Stimulated activated CD8-positive, alpha-beta memory T cell treated with anti-CD3 and anti-CD28 coated beads, Interleukin-4, amount 100 ng/mL, for 4 hours (primary cell): ENCODE measurements at places on chromosomes 7 and 10.

GRCh38 chr7:22896917-22897316 lies 74.3 kb upstream of the TOMM7 start:
- no peak for DNase-seq

DNA sequence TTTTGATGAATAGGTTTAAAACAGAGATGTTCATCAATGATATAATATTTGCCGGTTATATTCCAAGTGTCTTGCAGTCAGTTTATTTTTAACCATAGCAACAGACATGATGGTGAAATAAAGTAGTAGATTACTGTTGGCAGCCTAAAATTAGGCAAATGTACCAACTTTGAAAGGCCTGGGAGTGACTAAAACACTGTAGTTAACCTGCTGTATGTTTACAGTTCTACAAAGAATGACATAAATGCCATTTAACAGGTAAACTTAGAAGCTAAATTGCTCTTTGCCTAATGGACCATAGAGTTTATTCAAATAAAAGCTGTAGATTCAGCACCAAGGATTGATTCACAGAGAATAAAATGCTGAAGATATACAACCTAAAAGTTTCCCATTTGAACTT lies 64.1 kb downstream of the PHTF2 start:
- no peak for DNase-seq

DNA sequence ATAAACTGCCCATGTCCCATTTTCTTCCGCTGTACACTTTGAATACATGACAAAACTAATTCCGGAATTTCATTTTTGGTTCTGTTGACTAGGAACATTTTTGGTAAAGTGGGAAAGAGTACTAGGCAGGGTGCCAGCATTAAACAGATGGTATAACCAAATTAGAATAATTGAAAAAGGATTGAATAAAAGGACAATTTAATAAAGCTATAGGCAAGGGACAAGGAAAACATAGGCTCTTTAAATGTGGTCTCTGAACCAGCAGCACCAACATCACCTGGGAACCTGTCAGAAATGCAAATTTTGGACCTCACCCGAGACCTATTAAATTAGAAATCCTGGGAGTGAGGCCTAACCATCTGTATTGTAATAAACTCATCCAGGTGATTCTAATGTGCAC lies 376.9 kb downstream of the LRRTM3 start:
- DNase-seq: no peak

DNA sequence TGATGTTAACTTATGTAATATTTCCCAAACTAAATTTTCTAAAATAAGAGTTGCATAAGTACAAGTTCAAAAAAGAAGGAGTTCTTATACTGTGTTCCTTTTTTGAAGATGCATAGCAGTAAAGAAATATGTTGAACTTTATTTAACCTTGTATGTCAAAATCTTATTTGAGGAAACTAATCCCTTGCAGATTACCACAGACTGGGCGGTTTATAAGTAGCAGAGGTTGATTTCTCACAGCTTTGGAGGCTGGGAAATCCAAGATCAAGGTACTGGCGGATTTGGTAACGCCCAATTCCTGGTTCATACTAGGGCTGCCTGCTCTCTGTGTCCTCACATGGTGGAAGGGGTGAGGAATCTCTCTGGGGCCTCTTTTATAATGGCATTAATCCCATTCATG lies 68.5 kb downstream of the GNAT3 start:
- no peak for DNase-seq

GRCh38 chr7:112869111-112869774 lies 79.0 kb upstream of the TMEM168 start:
- no peak for DNase-seq

GRCh38 chr7:621572-622285 lies 102.1 kb upstream of the PDGFA start:
- DNase-seq: no peak

- no peak for DNase-seq
These were observed 534.6 kb upstream of the NRP1 start for GRCh38 chr10:33869028-33869427.

- no peak for DNase-seq
These were observed 10.3 kb downstream of the PNPLA8 start for GRCh38 chr7:108515630-108516029.

- no peak for DNase-seq
These were observed 52.6 kb downstream of the HTR7 start for GRCh38 chr10:90805206-90805605.

- no peak for DNase-seq
These were observed 125.7 kb upstream of the TNS3 start for GRCh38 chr7:47707583-47707982.

- no peak for DNase-seq
These were observed 106.9 kb upstream of the BET1 start for GRCh38 chr7:94111009-94111408.

DNA sequence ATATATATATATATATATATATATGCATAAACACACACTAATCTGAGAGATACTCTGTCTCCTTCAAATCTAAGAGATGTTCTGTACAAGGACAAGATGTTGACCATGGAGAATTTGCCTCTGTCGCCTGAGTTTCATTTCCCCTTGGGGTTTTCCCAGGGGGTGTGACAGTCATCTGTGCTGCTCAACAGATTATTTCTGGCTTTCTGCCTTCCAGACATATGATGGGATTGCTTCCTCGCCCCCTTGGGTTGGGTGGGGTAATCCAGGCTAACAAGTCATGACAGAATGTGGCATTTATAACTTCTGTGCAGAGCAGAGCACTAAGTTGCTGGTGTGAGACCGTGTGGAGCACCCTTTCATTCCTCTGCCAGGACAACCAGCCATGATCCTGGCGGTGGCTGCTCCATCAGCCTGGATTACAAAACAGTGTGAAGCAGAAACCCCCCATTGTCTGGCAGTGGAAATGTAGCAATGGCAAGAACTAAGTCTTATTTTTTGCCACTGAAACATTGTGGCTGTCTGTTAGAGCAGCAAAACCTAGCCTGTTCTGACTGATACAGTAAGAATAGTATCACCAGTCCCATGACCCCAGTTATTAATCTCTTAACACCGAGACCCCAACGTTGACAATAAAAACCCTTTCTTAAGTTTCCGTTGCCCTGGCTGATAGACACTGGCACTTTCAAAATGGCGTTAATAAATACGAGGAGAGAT lies 13.7 kb upstream of the USP6NL start:
- DNase-seq: no peak

- no peak for DNase-seq
These were observed 2.0 kb downstream of the AP1S1 start for GRCh38 chr7:101156277-101156676.

DNA sequence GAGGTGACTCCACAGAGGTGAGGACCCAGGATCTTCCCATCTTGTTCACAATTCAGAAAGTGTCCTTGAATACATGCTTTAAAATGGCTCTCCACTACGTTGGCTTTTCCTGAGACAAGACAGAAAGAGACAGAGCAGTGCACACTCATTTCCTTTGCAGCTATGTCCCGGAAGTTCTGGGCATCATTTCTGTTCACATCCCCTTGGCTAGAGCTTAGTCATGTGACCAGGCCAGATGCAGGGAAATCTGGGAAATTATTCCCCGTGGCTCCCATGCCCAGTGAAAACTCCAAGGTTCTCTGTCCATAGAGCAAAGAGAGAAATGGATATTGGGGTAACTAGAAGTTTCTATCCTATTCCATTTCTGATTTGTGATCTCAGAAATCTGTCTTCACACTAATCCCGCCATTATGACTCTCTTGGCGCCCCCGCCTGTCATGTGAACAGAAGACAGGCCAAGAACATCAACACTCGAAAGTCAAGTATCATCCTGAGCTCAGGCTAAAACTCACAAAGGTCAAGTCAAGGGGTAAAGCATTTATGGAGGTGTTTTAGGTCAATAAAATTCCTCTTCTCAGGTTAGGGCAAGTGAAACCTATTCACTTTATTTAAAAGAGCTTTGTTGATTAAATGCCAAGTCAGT lies 251.4 kb upstream of the HABP2 start:
- DNase-seq: no peak

- no peak for DNase-seq
These were observed 183.6 kb downstream of the LRRC4 start for GRCh38 chr7:127847641-127848040.

- DNase-seq: no peak
These were observed 183.7 kb downstream of the SORCS1 start for GRCh38 chr10:106980495-106981451.

- no peak for DNase-seq
These were observed 46.2 kb downstream of the CALD1 start for GRCh38 chr7:134825666-134826065.

DNA sequence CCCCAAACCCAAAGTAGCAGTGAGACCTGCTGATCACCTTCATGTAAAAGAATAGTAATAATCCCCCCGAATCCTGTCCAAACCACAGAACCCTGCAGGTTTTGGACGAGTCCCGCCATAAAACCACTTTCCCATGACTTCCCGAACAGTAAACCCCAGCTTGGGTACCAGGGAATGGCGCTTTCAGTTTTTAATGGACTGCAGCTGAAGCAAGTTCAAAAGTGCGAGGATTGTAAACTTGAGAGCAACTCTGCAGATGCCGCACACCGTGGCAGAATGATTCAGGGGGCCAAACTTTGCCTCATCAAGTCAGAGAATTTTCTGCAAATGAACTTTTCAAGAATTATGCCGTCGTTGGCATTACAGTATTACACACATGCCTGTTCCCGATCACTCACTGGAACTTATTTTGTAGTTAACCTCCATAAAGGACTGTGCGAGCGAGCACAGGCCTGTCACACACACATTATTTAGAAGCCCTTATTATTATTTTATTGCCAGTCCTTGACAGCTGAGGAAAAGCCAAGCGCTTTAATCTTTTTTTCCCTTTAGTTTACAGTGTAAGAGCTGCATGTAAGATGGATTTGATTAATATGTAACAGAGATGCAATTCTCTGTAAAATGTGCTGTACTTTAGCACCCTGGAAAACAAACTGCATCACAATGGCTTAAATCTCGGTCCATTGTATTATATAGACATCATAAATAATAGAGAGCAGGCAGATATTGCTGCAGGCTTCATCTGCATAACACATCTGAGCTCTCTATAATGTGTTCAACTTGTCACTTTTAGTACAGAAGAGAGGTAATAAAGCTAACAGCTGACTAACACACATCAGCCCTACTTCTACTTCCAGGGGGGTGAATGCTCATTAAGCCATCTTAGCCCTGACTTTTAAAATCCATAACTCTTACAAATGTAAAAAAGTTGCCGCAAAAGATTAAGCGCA lies 493.5 kb upstream of the GALNT17 start:
- no peak for DNase-seq

- no peak for DNase-seq
These were observed 11.2 kb upstream of the ZNF485 start for GRCh38 chr10:43594944-43595589.

DNA sequence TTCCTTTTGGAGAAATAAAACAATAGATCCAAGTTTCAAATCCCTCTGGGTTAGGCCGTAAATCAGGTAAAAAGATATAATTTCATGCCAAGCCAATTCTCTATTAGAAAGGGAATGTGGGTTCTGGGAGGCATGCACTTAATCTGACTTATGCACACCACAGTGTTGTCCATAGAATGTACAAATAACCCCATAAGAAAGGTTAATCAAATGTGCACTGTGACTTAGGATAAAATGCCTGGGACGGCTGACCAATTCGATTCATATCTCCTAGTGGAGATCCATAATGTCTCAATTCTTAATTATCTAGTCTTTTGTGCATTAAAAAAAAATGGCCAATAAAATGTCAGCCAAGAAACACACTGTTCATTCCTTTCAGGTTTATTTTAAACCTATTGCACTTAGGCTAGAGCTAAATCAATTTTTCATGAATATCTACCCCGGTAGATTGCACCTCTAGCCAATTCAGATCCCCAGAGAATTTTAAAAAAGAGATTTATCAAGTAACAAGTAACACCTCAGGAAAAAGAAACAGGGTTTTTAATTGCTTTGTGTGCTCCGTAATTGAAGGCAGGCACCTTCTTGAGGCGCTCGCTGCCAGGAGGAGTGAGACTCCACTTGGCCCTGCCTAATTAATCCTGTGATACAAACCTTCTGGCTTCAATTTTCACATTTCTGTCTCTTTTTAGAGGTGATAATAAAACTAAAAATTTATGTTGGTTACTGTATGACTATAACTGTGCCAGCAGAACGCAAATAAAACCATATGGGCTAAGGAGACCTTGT lies 265.1 kb downstream of the ETV1 start:
- no peak for DNase-seq

DNA sequence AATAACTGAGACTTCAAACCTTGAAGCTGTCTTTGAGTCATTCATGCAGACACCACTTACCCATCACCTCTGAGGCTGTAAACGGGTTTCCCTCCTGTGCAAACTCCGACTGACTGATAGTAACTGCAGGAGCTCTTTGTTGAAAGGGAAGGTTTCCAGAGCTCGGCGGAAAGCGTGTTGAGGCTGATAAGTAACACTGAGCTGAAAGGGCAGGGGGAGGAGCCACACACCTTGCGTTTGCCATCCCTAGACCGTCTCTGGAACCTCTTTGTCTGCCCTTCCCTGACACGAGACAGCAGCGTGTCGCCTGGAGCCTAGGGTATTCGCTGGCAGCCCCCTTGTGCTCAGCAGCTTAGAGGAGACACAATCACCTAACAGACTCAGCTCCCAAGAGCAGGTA lies 134.0 kb downstream of the PAXIP1 start:
- DNase-seq: no peak

- peak; percentile 40 for DNase-seq
These were observed 494 bp downstream of the REPIN1 start for GRCh38 chr7:150368884-150369747.

DNA sequence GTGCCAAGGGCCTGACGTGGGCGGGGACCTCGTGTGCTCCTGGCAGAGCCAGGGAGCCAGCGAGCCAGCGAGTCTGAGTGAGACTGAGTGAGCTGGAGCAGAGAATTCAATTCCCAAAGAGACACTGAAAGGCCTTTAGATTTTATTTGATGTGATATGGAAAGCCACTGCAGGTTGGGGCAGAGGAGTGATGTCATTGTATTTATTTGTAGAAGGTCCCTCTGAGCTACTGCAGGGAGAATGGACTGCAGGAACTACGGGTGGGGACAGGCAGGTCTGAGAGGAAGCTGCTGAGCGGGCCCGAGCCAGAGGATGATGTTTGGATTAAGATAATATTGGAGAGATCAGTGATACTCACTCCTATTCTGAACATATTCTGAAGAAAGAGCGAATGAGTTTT lies 445.8 kb upstream of the ANKRD30A start:
- DNase-seq: no peak

- DNase-seq: no peak
These were observed 25.1 kb upstream of the ELOVL3 start for GRCh38 chr10:102200751-102201640.

- DNase-seq: no peak
These were observed 46.4 kb upstream of the DPYSL4 start for GRCh38 chr10:132140167-132140925.

DNA sequence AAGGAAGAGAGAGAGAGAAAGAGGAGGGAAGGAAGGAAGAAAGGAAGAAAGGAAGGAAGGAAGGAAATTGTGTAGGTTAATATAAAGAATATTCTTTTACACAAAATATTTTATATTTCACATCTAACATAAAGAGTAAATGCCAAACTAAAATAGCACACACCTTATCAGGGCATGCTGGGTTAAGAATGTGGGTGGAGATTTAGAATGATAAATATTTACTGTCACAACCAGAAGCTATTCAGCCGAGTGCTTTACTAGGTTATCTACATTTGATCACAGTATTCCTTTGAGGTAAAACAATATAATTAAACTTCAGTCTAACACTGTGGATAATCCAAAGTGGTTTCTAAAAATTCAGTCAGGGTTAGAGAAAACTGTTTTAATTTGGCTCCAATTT lies 103.3 kb downstream of the SEMA3A start:
- no peak for DNase-seq

GRCh38 chr7:132750530-132751217 lies 174.4 kb upstream of the PLXNA4 start:
- no peak for DNase-seq

- DNase-seq: no peak
These were observed 218.2 kb downstream of the CCDC3 start for GRCh38 chr10:12783293-12783692.
